Smooth muscle cell of the brain vasculature (primary cell): ENCODE measurements at places on chromosomes 13 and 19.
A peak's percentile ranks its signal among the peaks of the same experiment; 100 is the strongest.

DNA sequence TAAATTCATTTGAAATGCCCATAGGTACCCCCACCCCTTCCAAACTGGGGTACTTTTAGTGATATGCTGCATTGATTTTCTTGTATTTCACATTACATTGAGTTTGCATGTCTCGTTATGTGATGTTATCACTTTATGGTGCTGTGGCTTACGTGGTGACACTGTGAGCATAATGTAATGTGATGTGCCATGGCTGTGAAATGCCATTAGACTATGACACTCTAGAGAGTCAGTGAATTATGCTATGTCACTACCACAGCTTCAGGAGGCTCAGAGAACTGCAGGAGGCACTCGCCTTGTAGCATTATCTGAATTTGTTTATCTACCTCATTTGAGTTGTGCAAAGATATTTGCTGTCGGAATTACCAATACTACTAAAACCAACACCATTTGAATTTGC is 590.1 kb upstream of the SLC10A2 start:
- no peak for DNase-seq

- DNase-seq = no peak
These were observed at the start of gene LYL1 for GRCh38 chr19:13102666-13103580. Gene LYL1 (minus strand): TSS chr19:13102858. CDS start chr19:13101171, 1,687 bp downstream.

- peak; percentile 55 for DNase-seq
These were observed at the start of gene LPAR6 for GRCh38 chr13:48412881-48413351. Gene LPAR6 (minus strand): TSS chr13:48413113. CDS start chr13:48412423, 690 bp downstream.

DNA sequence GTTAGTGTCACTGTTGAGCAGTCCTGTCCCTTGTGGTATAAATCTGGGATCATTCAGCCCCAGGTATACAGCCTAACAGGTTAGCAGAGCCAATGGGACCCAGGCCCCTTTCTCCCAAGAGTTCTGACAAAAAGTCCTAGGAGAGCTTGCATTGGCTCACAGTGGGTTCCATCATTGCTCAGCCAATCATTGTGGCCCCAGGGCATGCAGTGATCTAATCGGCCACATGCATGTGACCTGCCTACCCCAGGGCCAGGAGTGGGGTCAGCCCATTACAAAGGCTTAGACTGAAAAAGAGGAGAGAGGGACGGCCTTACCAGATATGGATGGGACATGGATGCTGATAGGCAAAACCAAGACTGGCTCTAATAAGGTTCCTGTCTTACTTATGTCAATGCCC is 41.1 kb downstream of the SPTBN4 start:
- DNase-seq = no peak

DNA sequence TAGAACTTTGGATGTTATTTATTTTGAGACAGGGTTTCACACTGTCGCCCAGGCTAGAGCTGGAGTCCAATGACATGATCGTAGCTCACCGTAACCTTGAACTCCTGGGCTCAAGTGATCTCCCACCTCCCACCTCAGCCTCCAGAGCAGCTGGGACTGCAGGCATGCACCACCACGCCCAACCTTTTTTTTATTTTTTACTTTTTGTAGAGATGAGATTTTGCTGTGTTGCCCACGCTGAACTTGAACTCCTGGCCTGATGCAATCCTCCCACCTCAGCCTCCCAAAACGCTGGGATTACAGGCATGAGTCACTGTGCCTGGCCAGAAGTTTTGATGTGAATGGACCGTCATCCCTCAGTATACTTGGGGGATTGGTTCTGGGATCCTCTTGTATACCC is 13.7 kb downstream of the ANKRD27 start:
- no peak for DNase-seq
